ENCODE measurements at places on chromosomes 7 and 10.

DNA sequence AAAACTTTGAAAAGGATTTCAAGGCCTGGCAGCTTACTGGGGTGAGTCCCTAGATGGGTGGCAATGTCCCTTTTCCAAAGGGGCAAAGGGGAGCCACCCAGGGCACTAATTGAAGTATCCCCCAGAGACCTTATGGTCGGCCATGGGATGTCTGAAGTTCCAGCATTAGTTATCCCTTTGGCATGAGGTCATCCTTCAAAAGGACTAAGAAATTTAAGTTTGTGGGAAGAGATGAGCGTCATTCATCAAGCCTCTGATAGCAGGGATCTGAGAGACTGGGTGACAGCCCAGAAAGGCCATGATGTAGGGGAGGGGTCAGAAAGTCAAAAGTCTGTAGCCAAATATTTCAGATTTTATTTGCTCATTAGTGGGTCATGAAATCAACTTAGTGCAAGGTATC is 195.3 kb downstream of the ZNF438 start:
- DNase-seq: no peak

GRCh38 chr10:123835575-123835974 is 56.0 kb downstream of the CPXM2 start:
- no peak for DNase-seq

GRCh38 chr7:135197343-135197742 is 14.0 kb downstream of the WDR91 start:
- DNase-seq: no peak

- DNase-seq: no peak
Measured at GRCh38 chr10:100930368-100930767, 17.6 kb downstream of the SLF2 start.

DNA sequence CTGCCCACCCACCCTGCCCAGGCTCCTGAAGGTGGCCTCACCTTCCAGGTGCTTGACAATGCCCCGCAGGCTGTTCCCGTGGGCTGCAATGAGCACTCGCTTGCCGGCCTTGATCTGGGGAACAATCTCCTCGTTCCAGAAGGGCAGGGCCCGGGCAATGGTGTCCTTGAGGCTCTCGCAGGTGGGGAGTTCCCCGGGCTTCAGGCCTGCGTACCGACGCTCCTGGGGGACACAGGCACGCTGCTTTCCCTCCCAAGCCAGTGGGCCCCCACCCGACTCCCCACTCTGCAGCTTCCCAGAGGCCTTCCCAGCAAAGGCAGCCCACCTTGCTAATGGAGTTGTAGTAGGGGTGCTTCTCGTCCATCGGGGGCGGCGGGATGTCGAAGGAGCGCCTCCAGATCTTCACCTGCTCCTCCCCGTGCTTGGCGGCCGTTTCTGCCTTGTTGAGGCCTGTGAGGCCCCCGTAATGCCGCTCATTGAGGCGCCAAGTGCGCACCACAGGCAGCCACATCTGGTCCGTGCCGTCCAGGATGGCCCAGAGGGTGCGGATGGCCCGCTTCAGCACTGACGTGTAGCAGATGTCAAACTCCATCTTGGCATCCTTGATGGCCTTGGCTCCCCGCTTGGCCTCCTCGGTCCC is 456 bp downstream of the PGAM2 start:
- DNase-seq: no peak

DNA sequence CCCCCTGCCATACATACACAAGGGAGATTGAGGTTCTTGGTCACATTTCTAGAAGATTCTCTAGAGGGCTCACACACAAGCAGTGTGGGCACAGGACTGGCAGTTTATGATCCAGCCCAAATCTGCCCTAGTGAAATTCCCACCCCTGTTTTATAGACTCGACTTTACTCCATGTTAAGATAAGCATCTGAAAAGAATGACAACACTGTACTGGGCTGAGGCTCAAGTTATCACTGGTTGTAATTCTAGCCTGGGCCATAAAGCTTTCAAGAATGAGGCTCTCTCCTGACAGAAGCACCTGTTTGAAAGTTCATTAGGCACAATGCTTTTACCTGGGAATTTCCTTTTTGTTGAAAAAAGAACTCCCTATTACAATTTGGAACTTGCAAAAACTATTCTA is 195.6 kb upstream of the GLI3 start:
- DNase-seq: no peak

DNA sequence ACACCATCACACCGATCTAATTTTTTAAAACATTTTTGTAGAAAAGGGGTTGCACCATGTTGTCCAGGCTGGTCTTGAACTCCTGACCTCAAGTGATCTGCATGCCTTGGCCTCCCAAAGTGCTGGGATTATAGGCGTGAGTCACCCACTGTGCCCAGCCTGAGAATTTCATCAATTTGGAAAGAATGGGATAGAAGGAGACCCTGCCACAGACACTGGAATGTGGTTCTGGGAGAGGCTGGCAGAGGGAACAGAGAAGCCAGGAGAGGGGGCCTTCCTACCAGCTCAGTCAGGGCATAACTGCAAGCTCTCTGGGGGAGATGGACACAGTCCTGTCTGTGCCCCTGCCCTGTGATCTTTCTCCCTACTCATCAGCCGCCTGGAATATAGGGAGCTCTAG is 42.1 kb upstream of the MKRN1 start:
- DNase-seq: no peak

- no peak for DNase-seq
Measured at GRCh38 chr10:95297402-95297801, 6.6 kb upstream of the PDLIM1 start.

DNA sequence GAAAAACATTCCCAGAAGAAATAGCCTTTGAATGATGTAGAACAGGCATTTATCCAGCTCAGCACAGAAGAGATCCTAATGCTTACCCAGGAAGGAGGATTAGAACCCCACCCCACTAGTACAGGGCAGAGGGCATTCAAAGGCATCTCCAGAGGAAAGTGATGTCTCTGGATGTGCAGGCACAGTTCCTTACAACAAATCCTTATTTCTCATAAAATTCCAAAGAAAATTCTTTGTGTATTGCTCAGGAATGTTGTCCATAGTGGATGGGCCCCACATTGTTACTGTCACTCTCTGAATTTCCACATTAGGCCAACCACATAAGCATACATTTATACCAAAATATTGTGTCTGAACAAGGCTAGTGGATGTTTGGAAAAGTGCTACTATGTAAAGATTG is 243.0 kb downstream of the ADRA2A start:
- DNase-seq: no peak

DNA sequence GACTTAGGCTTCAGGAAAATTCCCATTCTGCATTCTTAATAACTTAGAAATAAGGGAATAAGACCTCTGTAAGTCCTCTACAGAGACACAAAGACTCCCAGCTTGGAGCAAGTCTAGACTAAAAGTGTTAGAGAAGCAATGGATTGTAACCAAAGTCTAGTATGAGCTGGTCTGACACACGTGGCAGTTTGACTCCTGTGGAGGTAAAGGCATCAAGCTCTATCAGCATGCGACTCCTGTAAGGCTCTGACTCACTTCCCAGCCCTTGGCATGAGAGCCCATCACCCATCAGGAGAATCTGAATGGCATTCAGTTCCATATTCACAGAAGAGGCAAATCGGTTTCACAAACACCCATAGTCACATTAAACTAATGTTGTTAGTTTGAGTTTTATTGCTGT is 4.4 kb upstream of the VSTM4 start:
- DNase-seq: no peak

GRCh38 chr10:4359003-4359402 is 467.0 kb upstream of the AKR1E2 start:
- DNase-seq: no peak

DNA sequence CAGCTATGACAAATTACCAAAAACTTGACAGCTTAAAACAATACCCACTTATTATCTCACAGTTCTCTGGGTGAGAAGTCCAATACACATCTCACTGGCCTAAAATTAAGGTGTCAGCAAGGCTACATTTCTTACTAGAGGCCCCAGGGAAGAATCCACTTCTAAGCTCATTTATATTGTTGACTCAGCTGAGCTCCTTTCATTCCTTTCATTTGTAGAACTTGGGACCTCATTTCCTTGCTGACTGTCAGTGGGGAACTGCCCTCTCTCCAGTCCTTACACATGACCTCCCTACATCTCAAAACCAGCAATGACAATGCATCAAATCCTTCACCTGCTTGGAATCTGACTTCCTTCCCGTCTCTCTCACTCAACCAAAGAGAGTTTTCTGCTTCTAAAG is 240.3 kb downstream of the IPMK start:
- DNase-seq: no peak

- no peak for DNase-seq
Measured at GRCh38 chr7:42210779-42211178, 26.2 kb downstream of the GLI3 start.

GRCh38 chr10:22477334-22478287 is 132.3 kb downstream of the SPAG6 start:
- no peak for DNase-seq

GRCh38 chr10:126420567-126421300 is 32.5 kb upstream of the ADAM12 start:
- no peak for DNase-seq

DNA sequence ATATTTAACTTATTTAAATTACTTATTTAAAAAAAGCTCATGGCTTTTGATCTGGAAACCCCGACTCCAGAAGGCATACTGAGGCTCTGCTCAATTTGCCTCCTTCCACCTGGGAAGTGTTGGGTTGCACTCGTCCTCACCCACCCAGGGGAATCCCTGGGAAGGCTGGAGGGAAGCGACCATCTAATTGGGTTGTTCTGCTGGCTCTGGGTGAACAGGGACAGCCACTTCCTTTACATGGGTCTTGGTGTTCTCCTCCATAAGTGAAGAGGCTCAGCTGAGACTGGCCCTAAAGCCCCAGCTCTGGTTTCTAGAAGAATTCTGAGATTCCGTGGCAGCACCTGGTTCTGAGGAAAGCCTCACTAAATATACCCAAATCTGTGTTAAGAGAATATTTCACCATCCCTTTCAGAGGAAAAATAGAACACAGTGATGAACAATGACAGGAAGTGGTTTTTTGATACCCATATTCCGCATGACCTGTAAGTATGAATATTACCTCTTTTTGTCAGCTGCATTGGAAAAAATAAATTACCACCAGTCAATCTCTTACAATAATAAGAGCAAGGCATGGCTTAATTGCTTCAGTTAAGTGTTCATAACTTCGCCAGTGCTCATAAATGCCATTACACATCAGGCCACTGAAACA is 131.1 kb upstream of the SHH start:
- DNase-seq: no peak

DNA sequence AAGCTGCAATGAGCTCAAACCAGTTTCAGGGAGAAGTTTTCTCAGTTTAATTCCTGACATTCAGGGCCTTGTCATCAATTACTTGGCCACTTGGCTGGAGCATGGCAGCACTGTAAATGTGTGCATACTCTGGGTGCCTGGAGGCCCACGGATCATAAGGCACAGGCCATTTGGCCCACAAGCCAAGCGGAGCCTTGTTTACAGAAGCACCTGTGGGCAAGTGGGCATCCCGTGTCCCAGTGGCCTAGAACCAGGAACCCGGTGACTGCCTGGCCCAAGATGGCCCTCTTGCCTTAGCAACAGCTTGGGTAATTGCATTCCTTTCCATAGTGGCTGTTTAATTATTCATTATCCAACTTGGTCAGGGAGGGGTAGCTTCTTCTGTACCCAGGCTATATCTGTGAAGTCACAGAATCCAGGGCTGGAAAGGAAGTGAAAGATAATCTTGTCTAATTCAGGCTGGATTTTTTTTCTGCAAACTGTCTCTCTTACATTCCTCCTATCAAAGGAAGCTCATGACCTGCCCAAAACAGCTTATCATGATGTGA is 426.4 kb upstream of the ZMIZ1 start:
- DNase-seq: no peak

GRCh38 chr7:106618480-106618879 is 42.5 kb downstream of the CCDC71L start:
- DNase-seq: no peak

GRCh38 chr10:133275684-133276092 is 980 bp downstream of the ADAM8 start:
- DNase-seq: peak; percentile 19

GRCh38 chr10:70296406-70296899 is 12.6 kb upstream of the NPFFR1 start:
- no peak for DNase-seq

- no peak for DNase-seq
Measured at GRCh38 chr10:94361171-94361794, 1.5 kb downstream of the NOC3L start.

GRCh38 chr10:6030217-6030616 is 31.9 kb downstream of the IL2RA start:
- DNase-seq: no peak

GRCh38 chr10:11245510-11245909 is 227.8 kb downstream of the CELF2 start:
- DNase-seq: no peak

GRCh38 chr10:349081-349480 is 213.8 kb downstream of the ZMYND11 start:
- DNase-seq: no peak

- DNase-seq: no peak
Measured at GRCh38 chr7:31087351-31087750, 35.2 kb downstream of the ADCYAP1R1 start.

- no peak for DNase-seq
Measured at GRCh38 chr7:31710171-31710570, 23.2 kb downstream of the PPP1R17 start.

DNA sequence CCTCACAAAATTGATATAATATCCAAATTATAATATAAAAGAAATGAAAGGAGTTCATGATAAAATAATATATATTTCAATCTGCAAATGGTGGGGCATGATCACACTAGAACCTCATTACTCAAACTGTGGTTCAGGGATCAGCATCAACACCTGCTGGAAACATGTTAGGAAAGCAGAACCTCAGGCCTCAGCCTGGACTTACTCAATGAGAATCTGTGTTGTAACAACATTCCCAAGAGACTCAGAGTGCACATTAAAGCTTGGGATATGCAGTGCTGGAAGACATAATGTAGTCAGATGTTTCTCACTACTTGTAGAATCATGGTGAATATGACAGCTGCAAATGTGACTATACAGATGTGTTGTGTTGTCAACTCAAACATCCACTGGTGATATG is 81.7 kb upstream of the ITPRID1 start:
- no peak for DNase-seq

GRCh38 chr7:116970238-116970910 is 17.1 kb downstream of the ST7 start:
- no peak for DNase-seq

GRCh38 chr7:69790977-69791724 is 192.9 kb downstream of the AUTS2 start:
- DNase-seq: no peak

GRCh38 chr10:94235461-94235860 is 127.3 kb downstream of the NOC3L start:
- no peak for DNase-seq

GRCh38 chr7:135253851-135254771 is 20.5 kb downstream of the STRA8 start:
- DNase-seq: no peak

- no peak for DNase-seq
Measured at GRCh38 chr7:1529383-1530116, 952 bp upstream of the MAFK start.

DNA sequence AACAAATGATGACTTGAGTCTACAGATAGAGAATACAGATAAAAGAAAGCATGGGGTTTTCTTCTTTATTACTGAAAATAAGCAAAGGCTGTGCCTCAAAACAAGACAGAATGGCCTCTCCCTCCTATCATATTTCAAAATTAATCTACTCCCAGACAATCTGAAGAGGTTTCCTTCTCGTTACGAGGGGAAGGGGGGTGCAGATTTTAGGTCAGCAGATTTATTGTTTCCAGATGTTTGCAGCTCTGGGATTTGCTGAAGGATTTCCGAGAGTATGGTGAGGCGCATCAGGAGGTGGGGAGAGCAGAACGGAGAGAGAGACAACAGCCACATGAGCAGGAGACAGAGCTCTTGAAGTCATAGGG is 89.8 kb downstream of the KIAA1549 start:
- no peak for DNase-seq

Data from stimulated activated naive CD4-positive, alpha-beta T cell (primary cell).